SK-N-SH (cell line): ENCODE measurements at places on chromosomes 7 and 10. TPM values are rescaled to one million over a fixed set of nuclear protein-coding genes. Genes with fewer than 3 reads are reported as not detected.

HPS6 gene
- polyA plus RNA-seq = 7.3 and 7.8 TPM in 2 replicates

GRCh38 chr10:131131726-131132591, 179.6 kb downstream of the TCERG1L start:
- no peak overlapping the region for H3K4me3 ChIP-seq
- no peaks in the 10 kb centered on the region for H3K36me3 ChIP-seq
- no peak for DNase-seq
- no peaks in the 10 kb centered on the region for H3K27me3 ChIP-seq
- H3K4me1 ChIP-seq = peaks cover 8% of the 10 kb centered on the region; the same call in 1 of the 2 replicates
- no peak overlapping the region for H3K27ac ChIP-seq

GRCh38 chr10:103514244-103514643, 20.7 kb downstream of the NEURL1 start:
- H3K27ac ChIP-seq = no peak overlapping the region
- peak; percentile 2 for DNase-seq
- H3K27me3 ChIP-seq = no peaks in the 10 kb centered on the region
- no peaks in the 10 kb centered on the region for H3K4me1 ChIP-seq

- DNase-seq = no peak
- no peak overlapping the region for H3K4me3 ChIP-seq
- no peak overlapping the region for H3K27ac ChIP-seq
- H3K27me3 ChIP-seq = no peaks in the 10 kb centered on the region
Observed at GRCh38 chr10:13105184-13105583, 5.2 kb downstream of the OPTN start.

GRCh38 chr10:76640806-76641205, 996.8 kb downstream of the KCNMA1 start:
- H3K36me3 ChIP-seq = no peaks in the 10 kb centered on the region
- H3K27me3 ChIP-seq = no peaks in the 10 kb centered on the region; the same call in 1 of the 2 replicates
- no peak overlapping the region for H3K4me3 ChIP-seq
- no peak for DNase-seq
- no peak overlapping the region for H3K27ac ChIP-seq

GRCh38 chr10:29865700-29866355, 193.6 kb downstream of the JCAD start:
- H3K27me3 ChIP-seq = no peaks in the 10 kb centered on the region
- no peak overlapping the region for H3K4me3 ChIP-seq
- H3K27ac ChIP-seq = peak overlapping the region; percentile 27
- no peak for DNase-seq
- H3K4me1 ChIP-seq = peaks cover 28% of the 10 kb centered on the region

HNRNPF gene
- polyA plus RNA-seq = 195 and 217 TPM in 2 replicates

FEZF1 gene
- not detected in 2 replicates for polyA plus RNA-seq

- DNase-seq = no peak
- H3K4me1 ChIP-seq = peaks cover 26% of the 10 kb centered on the region; the same call in 1 of the 2 replicates
- peak overlapping the region; percentile 61; the same call in 1 of the 2 replicates for H3K4me3 ChIP-seq
- no peaks in the 10 kb centered on the region for H3K27me3 ChIP-seq
- H3K36me3 ChIP-seq = peaks cover 3% of the 10 kb centered on the region; the same call in 1 of the 2 replicates
Observed at GRCh38 chr7:73433924-73434700, 534 bp downstream of the FZD9 start.

MLLT10 gene
- polyA plus RNA-seq = 23.9 and 26.0 TPM in 2 replicates

MMP21 gene
- 0.02 TPM in 1 of 2 replicates, not detected in the other for polyA plus RNA-seq

DNA sequence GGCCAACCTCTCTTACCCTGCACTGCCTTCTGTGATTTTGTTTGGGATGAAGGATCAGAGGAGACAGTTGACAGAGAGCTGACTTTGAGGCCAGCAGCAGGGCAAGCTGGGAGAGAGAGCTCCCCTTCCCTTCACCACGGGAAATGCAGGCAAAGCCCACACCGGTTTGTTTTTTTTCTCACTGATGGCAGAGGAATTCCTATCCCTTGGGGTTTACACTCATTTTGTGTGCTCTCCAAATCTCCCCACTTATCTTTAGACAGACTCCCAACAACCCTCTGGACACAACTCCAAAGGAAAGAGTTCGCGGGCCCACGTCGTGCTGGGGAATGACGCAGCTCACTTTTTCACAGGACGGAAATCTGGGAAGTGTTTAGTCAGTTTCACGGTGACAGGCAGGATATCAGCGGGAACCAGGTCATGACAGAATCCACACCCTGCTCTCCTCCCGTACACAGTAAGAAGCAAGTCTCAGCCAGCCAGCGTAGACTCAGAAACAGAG, 68.3 kb upstream of the FAM171A1 start:
- peak; percentile 51 for DNase-seq
- H3K27ac ChIP-seq = no peak overlapping the region
- H3K27me3 ChIP-seq = no peaks in the 10 kb centered on the region
- no peaks in the 10 kb centered on the region for H3K36me3 ChIP-seq
- H3K4me1 ChIP-seq = no peaks in the 10 kb centered on the region

- H3K27ac ChIP-seq = peak within 1 kb of the TSS; percentile 58
- H3K36me3 ChIP-seq = no peaks in the 10 kb centered on the region
- H3K4me1 ChIP-seq = peaks cover 8% of the 10 kb centered on the region; the same call in 1 of the 2 replicates
- H3K27me3 ChIP-seq = no peaks in the 10 kb centered on the region
- DNase-seq = peak; percentile 96
Observed at GRCh38 chr7:144835652-144836544, at the start of gene TPK1. Gene TPK1 (minus strand): TSS chr7:144836053. CDS start chr7:144835602, 451 bp downstream.

ENKUR gene
- polyA plus RNA-seq = 0.06 and 0.13 TPM in 2 replicates

ADCYAP1R1 gene
- polyA plus RNA-seq = 0.08 and 0.71 TPM in 2 replicates

- H3K4me1 ChIP-seq = no peaks in the 10 kb centered on the region
- H3K27ac ChIP-seq = peak overlapping the region; percentile 93
- DNase-seq = no peak
- H3K27me3 ChIP-seq = no peaks in the 10 kb centered on the region
Observed at GRCh38 chr10:14837003-14837756, 657 bp downstream of the CDNF start.

GRCh38 chr7:91050677-91051076, 213.6 kb upstream of the FZD1 start:
- H3K27ac ChIP-seq = no peak overlapping the region
- no peaks in the 10 kb centered on the region for H3K27me3 ChIP-seq

SEMA3E gene
- under 0.01 and 0.05 TPM in 2 replicates for polyA plus RNA-seq

DNA sequence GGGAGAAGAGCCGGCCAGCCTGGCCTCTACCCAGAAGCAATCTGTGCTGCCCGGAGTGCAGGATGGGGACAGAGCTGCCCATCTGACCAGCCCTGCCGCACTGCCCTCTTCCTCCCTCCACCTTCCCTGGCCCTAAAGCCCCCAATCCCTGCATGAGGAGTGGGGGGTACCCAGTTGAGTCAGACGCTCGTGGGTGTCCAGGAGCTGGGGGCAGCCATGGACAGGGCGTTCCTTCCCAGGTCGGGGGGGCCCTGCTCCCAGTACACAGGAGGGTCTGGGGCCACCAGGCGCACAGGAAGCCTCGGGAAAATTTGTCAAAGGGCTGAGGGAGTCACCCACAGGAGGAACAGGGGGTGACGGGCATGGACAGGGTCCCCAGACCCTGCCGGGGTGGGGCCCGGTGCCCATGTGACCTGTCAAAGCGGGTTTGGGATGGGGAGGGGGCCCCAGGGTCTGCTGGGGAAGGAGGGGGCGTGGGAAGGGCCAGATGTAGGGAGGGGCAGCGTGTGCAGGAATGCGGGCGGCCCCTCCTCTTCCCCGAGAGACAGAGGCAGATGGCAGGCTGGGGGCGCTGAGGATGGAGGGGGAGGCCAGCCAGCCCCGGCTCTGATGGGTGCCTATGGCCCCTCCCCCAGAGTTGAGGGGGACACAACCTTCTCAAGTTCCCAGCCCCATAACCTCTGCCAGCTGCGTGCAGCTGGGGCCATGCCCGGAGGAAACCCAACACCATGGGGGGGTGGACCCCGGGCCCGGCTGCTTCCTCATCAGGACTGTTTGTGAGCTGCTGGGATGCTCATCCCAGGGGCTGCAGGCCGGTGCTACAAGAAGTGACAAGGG, 21.5 kb upstream of the GRIFIN start:
- DNase-seq = no peak
- no peak overlapping the region for H3K4me3 ChIP-seq
- H3K36me3 ChIP-seq = no peaks in the 10 kb centered on the region
- no peak overlapping the region for H3K27ac ChIP-seq
- H3K4me1 ChIP-seq = peaks cover 10% of the 10 kb centered on the region; the same call in 1 of the 2 replicates

GRCh38 chr10:24720096-24720495, 3.6 kb downstream of the ARHGAP21 start:
- no peaks in the 10 kb centered on the region for H3K27me3 ChIP-seq
- no peak overlapping the region for H3K27ac ChIP-seq
- H3K4me3 ChIP-seq = peak overlapping the region; percentile 80
- DNase-seq = no peak

- no peak overlapping the region for H3K4me3 ChIP-seq
- no peak overlapping the region for H3K27ac ChIP-seq
- DNase-seq = no peak
- H3K36me3 ChIP-seq = no peaks in the 10 kb centered on the region
- no peaks in the 10 kb centered on the region for H3K4me1 ChIP-seq
Observed at GRCh38 chr10:49426490-49427360, 30.8 kb upstream of the DRGX start.

GRCh38 chr7:26390016-26390415, 98.4 kb downstream of the SNX10 start:
- no peaks in the 10 kb centered on the region for H3K36me3 ChIP-seq
- H3K4me1 ChIP-seq = no peaks in the 10 kb centered on the region
- peaks cover 5% of the 10 kb centered on the region; the same call in 1 of the 2 replicates for H3K27me3 ChIP-seq
- H3K27ac ChIP-seq = no peak overlapping the region

- no peak overlapping the region for H3K4me3 ChIP-seq
- DNase-seq = no peak
- H3K4me1 ChIP-seq = peaks cover 4% of the 10 kb centered on the region; the same call in 1 of the 2 replicates
Observed at GRCh38 chr7:29185613-29186012, 9.0 kb upstream of the CHN2 start.

GRCh38 chr10:113947184-113948041, 93.0 kb downstream of the NHLRC2 start:
- peaks cover 11% of the 10 kb centered on the region; the same call in 1 of the 2 replicates for H3K4me1 ChIP-seq
- H3K36me3 ChIP-seq = no peaks in the 10 kb centered on the region
- H3K27ac ChIP-seq = no peak overlapping the region
- DNase-seq = peak; percentile 31

DNA sequence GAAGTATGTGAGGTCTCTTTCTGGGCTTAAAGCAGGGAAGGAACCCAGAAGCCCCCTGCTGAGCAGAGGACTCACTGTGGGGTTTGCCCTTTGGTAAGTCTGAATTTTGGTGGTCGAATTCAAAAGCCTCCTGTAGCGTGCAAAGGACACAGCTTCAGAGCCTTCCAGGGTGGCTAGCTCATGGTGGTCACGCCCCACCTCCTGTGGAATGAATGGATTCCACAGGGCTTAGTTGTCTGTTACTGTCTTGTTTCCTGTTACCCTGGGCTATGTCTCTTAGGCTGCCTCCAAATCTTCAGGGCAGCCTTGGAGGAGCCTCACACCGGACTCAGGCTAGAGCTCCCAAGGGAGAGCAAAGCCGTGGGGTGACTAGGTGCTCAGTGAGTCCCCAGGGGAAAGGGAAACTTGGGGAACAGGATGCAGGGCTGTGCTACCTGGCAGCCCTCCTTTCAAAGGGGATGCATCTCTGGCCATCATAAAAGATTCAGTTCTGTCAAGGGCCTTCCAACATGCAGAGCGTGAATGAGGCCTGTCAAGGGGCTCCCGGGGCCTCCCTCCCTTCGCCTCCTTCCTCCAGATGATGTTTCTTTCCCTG, 211.7 kb downstream of the CCSER2 start:
- no peak overlapping the region for H3K4me3 ChIP-seq
- H3K4me1 ChIP-seq = peaks cover 25% of the 10 kb centered on the region
- DNase-seq = no peak
- H3K27ac ChIP-seq = no peak overlapping the region
- H3K27me3 ChIP-seq = no peaks in the 10 kb centered on the region

- H3K4me1 ChIP-seq = no peaks in the 10 kb centered on the region
- H3K36me3 ChIP-seq = no peaks in the 10 kb centered on the region
- H3K27me3 ChIP-seq = no peaks in the 10 kb centered on the region
Observed at GRCh38 chr7:2980401-2981102, 63.1 kb downstream of the CARD11 start.

DNA sequence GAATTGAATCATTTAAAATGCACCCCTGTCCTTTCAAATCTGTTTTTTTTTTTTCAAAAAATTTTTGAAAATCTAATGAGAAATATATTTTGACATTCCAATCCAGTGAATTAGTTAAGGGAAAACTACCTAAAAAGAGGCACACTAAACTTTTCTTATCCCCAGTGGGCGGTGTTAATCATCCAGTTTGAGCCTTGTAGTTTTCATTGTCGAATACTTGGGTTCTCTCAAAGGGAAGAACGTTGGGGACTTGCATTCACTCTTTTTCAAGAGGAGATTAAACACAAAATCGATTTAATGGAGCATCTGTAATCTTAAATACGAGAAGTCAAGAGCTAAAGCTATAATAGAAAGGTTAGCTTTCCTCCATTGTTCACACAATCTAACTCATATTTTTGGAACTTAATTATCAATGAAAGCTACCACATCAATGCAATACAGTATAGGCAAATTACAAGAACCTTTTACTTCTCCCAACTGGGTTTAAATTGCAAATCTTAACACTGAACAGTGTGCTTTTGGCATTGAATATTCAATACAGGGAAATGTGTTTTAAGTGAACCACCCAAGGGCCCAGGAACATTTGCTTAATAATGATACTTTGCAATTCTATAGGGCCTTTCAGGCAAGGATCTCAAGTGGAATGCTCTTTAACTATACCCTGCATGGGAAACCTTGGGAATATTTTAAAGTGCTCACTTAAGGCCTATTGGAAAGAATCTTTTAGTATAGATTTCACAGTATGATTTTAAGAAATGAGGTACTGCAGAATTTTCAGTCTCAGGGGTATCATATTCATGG, 13.1 kb upstream of the SP8 start:
- no peak for DNase-seq
- H3K27ac ChIP-seq = no peak overlapping the region
- no peak overlapping the region for H3K4me3 ChIP-seq
- peaks cover 64% of the 10 kb centered on the region for H3K27me3 ChIP-seq
- H3K36me3 ChIP-seq = no peaks in the 10 kb centered on the region

GRCh38 chr7:130529417-130529816, 37.5 kb downstream of the MEST start:
- peaks cover 2% of the 10 kb centered on the region; the same call in 1 of the 2 replicates for H3K36me3 ChIP-seq
- H3K27me3 ChIP-seq = no peaks in the 10 kb centered on the region
- no peak overlapping the region for H3K27ac ChIP-seq
- no peak for DNase-seq
- H3K4me1 ChIP-seq = no peaks in the 10 kb centered on the region

- H3K27me3 ChIP-seq = peaks cover 8% of the 10 kb centered on the region; the same call in 1 of the 2 replicates
- no peak overlapping the region for H3K4me3 ChIP-seq
Observed at GRCh38 chr7:45699015-45699309, 124.8 kb downstream of the ADCY1 start.

DNA sequence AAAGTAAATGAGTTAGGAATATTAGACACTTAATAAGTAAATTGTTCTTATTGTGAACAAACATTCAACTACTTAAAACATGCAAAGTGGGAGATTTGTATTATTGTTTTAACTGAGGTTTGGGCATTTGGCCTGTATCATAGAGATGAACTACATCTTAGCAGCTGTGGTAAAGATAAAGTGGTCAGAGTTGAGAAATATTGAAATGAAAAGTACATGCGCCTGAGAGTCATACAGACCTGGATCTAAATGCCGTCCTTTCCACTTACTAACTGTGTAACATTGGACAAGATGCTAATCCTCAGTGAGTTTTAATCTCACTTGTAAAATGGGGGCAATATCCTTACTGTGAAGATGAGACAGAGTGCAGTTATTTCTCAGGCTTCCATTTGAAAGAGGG, 74.5 kb downstream of the KMT2E start:
- DNase-seq = no peak
- no peaks in the 10 kb centered on the region for H3K27me3 ChIP-seq
- peaks cover 49% of the 10 kb centered on the region for H3K36me3 ChIP-seq

- H3K4me1 ChIP-seq = no peaks in the 10 kb centered on the region
- H3K27ac ChIP-seq = no peak overlapping the region
- DNase-seq = no peak
- H3K27me3 ChIP-seq = no peaks in the 10 kb centered on the region
- H3K36me3 ChIP-seq = no peaks in the 10 kb centered on the region
Observed at GRCh38 chr10:73894245-73894971, 16.5 kb upstream of the PLAU start.
